ENCODE measurements at places on chromosomes 2 and 18. TPM values are rescaled to one million over a fixed set of nuclear protein-coding genes. Genes with fewer than 3 reads are reported as not detected.

Gene GALM
- 18.5 TPM for total RNA-seq

Gene DIPK1C
- not detected for total RNA-seq

Gene CCDC141
- total RNA-seq: not detected

Gene AAK1
- 19.7 TPM for total RNA-seq

Gene PRKAG3
- not detected for total RNA-seq

Gene FBXO41
- total RNA-seq: 5.0 TPM

Gene DCDC2C
- total RNA-seq: 0.36 TPM

Gene FLACC1
- total RNA-seq: not detected

Gene CMPK2
- total RNA-seq: 0.67 TPM

All from A549 treated with CpdA at 1 μM for 4 hours (cell line).